WTC11 (cell line): ENCODE measurements at places on chromosomes 3 and 15.

DNA sequence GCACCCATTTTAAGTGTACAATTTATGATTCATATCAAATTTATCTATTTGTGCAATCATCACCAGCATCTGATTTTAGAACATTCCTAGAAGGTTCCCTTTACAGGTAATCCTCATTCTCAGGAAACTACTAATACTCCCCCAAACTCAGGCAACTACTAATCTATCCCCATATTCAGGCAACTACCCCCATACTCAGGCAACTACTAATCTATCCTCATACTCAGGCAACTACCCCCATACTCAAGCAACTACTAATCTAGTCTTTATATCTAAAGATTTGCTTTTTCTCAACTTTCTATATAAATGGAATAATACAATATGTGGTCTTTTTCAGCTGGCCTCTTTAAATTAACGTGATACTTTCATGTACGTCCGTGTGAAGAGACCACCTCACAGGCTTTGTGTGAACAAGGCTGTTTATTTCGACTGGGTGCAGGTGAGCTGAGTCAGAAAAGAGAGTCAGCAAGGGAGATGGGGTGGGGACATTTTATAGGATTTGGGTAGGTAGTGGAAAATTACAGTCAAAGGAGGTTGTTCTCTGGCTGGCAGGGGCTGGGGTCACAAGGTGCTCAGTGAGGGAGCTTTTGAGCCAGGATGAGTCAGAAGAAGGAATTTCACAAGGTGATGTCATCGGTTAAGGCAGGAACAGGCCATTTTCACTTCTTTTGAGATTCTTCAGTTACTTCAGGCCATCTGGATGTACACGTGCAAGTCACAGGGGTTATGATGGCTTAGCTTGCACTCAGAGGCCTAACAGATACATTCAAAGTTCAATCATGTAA, 1444.5 kb upstream of the CADM2 start:
- DNase-seq, result peak; percentile 17

GRCh38 chr3:46501702-46502101, 3.9 kb downstream of the RTP3 start:
- no peak for DNase-seq

DNA sequence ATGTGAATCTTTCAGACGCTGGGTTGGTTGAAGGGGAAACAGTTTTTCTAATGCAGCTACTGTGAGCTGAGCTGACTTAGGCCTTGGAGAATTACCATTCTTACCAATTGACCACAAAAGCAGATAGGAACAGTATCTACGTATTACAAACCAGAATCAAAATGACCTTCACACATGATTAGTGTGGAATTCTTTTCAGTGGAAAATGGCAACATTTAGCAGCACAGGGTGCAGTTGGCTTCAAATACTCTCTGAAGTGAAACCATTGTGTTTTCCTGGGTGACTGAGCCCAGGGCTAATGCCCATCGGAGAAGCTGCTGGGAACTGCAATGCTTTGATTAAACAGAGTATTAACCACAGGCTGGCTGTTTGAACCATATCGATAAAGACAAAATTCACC, 40.2 kb upstream of the GOLGA8J start:
- DNase-seq, result no peak

DNA sequence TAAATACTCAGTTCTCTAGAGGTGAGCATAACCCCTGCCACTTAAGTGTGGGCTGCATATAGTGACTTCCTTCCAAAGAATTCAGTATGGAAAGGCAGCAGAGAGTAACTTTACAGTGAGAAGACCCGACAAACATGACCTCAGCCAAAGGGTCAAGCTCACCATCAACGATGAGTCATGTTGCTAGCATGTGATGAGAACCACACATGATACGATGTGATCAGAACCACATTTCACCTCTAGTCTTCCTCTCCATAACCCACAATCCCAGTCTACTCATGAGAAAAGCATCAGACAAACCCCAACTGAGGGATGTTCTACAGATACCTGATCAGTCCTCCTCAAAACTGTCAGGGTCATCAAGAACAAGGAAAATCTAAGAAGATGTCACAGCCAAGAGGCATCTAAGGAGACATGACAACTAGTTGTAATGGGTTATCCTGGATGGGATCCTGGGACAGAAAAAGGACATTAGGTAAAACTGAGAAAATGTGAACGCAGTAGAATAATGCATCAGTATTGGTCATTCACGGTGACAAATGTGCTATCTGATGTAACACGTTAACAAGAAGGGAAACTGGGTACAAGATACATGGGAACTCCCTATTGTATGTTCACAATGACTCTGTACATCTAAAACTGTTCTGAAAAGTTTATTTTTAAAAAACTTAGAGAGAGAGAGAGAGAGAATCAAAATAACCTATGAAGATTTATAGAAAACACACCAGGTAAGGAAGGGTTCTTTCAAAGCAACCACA, 28.3 kb downstream of the SEC61A1 start:
- DNase-seq, result no peak

- no peak for DNase-seq
These were observed 154.3 kb downstream of the RBPMS2 start for GRCh38 chr15:64621056-64621455.

DNA sequence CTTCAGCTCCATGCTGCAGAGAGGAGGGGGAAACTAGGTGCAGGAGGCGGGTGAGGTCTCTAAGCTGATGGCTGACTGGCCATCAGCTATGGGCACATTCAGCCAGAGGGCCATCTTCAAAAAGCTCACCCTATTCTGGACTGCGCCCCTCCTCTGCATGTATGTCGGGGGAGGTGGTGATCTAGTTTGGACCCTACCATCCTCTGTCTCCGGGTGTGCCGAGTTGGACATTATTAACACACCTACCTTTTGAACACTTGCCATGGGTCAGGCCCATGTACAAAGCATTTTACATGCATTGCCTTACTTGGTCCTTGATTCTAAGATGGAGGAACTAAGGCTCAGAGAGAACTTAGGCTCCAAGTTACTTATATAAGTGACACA, 1.4 kb downstream of the NISCH start:
- no peak for DNase-seq
